ENCODE measurements at places on chromosomes 2 and 18.

GRCh38 chr18:57088883-57089282 lies 58.0 kb upstream of the BOD1L2 start:
- DNase-seq, result no peak

DNA sequence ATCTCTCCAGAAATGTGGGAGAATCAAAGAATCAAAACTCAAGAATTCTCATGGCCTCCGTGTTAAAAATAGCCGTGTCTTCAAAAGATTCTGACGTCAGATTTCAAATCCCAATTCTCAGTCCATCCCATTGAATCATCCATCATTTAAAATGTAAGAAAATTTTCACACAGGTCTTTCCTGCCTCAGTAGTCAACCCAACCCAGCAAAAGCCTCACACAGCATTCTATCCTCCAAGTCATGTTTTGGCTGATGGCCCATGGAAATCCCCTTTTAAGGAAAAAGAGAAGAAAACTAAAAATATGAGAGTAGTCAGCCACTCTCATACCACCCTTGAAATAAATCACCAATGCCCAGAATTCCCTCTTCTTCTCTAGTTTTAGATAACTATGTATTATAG lies 211.8 kb downstream of the C1D start:
- no peak for DNase-seq

DNA sequence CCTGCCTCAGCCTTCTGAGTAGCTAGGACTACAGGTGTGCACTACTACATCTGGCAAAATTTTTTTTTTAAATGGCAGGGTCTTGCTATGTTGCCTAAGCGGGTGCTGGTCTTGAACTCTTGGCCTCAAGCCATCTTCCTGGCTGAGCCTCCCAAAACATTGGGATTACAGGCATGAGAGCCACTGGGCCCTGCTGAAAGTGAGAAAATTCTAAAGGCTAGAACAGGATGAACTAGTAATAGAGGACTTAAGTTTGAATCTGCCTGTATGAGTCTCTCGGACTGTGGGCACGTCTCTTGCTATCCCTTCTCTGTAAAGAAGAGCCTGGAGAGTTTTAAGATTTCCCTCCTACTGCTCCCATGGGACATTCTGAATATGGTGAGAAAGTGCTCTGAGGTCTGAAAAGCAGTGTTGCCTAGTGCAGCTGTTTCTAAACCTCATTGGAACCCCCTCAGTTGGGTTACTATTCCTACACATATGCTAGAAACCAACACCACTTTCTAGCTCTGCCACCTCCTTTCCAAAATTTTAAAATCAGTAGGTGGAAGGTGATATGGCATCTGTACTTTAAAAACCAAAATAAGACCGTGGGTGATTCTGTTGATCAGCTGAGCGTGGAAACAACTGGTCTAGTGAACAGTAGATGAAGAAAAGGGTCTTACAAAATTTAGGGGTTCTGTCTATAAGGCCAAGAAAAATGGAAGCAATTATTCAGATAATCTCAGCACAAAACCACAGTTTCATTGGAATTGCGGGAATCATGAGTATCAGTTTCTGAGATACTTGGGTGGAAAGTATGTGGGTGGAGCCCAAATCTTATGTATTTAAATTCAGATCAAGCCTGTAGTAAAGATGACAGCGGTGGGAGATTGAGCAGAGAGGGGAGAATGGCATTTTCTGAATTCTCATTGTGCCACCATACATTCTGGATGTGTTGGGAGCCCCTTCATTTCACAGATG lies 259.8 kb upstream of the CXCR4 start:
- no peak for DNase-seq

GRCh38 chr2:25570161-25570845 lies 103.1 kb downstream of the DTNB start:
- no peak for DNase-seq

- no peak for DNase-seq
These were observed 252.2 kb upstream of the SPHKAP start for GRCh38 chr2:228433721-228434120.

DNA sequence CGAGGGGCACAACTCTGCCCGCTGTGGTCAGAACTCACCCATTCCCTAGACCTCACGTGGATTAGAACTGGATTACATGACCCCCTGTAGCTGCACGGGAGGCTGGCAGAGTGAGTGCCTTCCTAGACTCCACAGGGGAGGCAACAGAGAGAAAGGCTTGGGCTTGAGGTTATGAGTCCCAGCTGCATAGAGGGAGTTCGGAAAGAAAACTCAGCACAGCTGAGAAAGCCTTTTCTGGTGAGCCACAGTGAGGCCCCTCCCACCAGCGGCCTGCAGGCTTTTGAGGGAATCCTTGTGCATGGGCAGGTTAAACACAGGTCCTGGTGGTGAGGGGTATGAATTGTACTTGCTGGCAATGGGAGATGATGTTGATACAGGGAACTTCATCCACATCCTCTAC lies 217.3 kb downstream of the FHOD3 start:
- no peak for DNase-seq

- no peak for DNase-seq
These were observed 80.5 kb downstream of the BCL2L11 start for GRCh38 chr2:111201214-111201613.

GRCh38 chr2:234368861-234369261 lies 128.0 kb downstream of the ARL4C start:
- DNase-seq, result no peak

GRCh38 chr2:134433469-134433868 lies 179.6 kb downstream of the MGAT5 start:
- DNase-seq, result no peak

- DNase-seq, result no peak
These were observed 115.5 kb upstream of the KLHL14 start for GRCh38 chr18:32888306-32888705.

GRCh38 chr2:156673981-156674380 lies 237.8 kb downstream of the GPD2 start:
- DNase-seq, result no peak

GRCh38 chr18:60417946-60418345 lies 45.4 kb upstream of the MC4R start:
- no peak for DNase-seq

DNA sequence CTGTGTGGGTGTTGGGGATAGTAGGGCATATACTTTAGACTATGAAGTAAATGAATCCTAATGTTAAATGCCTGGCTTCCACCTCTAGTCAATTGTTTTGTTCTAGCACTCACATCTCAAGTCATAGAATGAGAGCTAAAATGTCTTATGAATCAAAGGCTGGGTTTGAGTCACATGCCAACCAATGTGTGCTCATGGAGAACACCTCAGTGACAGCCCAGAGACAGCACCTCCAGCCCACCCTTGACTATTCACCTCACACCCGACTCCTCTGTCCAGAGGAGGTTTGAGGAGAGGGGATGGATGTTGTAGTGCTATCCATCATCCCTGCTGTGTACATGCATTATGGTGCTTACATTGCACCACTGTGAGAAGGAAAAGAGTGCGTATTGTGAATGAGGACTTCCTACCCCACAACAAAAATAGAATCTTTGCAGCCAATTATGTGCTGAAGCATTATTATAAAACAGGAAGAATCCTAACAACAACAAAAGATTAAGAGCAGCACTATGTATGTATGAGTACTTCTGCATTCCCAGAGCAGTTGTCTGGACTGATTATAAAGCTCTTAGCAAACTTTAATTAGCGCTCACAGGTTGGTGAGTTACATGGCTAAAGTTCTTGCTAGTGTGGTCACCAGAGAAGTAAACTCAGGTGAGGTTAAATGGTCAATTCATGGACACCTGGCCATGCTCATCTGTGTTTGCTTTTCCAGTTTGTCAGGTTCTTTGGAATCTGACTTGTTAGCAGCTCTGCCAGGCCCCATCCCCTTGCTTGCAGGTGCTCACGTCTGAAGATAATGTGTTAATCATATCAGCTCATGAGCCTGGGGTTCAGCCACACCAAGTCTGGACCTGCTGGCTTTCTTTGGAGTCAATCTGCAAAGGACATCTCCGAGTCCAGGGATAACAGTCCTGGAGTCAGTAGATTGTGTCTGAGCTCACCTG lies 55.3 kb upstream of the NABP1 start:
- DNase-seq, result no peak

DNA sequence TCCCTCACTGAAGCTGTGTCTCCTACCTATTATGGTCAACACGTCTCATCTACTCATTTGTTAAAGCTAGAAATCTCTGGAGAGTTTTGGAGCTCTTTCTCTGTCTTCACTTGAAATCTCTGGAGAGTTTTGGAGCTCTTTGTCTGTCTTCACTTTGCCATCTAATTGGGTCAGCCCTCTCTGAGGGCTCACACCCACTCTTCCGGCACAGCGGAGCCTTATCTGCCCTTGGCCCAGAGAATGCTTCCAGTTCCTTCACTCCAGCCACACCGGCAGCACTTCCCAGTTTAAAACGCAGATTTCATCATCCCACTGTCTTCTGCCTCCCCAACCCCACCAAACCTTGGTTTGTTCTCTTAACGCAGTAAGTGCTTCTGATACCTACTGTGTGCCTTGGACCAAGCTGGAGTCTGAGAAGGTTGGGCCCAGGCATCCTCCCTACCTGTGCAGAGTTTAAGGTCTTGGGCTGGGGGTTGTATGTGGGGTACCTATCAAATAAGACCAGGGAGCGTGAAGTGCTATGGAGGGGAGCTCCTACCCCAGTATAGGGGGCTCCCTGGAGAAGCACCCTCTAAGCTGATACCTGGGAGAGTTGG lies 5.0 kb downstream of the HPCAL1 start:
- DNase-seq, result no peak

- no peak for DNase-seq
These were observed 31.6 kb upstream of the AFF3 start for GRCh38 chr2:100174026-100174431.

- no peak for DNase-seq
These were observed 69.8 kb upstream of the EPB41L5 start for GRCh38 chr2:119943058-119943457.

- DNase-seq, result no peak
These were observed 232.0 kb upstream of the NETO1 start for GRCh38 chr18:73099759-73100158.

DNA sequence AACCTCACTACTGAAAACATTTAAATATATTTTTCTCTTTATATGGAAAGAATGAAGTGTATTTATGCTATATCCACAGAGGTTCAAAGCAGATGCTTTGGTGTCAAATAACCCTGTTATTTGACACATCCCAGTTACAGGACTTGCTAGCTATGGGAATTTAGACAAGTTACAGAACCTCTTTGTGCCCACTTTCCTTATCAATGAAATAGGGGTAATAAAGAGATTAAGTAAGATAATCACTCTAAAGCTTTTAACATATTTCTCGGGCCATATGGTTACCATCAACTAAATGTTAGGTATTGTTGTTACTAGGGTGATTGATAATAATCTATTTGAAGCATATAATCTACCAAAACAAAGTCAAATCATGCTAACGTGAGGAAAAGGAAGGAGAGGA lies 1660.6 kb upstream of the NXPH2 start:
- DNase-seq, result no peak

GRCh38 chr2:96760986-96761832 lies 507 bp downstream of the CNNM4 start:
- no peak for DNase-seq

DNA sequence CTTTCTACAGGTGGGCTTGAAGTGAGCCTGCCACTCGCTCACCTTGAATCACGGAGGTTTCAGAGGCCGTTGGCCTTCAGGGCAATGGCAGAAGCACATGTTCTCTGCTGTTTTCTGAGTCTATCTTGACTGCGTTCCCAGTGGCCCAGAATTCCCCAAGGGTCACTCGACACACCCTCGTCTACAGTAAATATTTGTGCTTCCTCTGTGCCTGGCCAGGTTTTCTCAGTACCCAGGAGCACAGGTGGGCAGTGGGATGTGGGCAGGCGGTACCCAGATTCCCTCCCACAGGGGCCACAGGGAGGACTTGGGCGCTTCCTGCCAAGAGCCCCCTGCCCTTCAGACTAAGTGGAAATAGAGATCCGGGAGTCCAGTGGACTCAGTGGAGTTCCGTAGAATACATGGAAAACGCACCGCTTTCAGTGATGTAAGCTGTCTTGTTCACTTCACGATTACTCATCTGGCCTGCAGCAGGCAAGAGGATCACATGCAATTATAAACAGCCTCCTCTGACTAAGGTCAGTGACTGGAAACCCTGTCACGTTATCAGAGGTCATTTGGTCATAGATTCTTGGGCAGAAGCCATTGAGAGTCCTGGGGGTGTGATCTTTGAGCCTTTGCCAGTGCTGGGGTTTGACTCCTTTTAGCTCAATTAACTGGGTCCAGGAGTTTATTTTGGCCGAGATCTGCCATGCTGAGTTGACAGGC lies 179.8 kb downstream of the NEDD4L start:
- DNase-seq, result no peak
